Neural crest cell (in vitro differentiated cells): ENCODE measurements at places on chromosomes 12 and 14. TPM values are rescaled to one million over a fixed set of nuclear protein-coding genes. Genes with fewer than 3 reads are reported as not detected.
A peak's percentile ranks its signal among the peaks of the same experiment; 100 is the strongest.

DNA sequence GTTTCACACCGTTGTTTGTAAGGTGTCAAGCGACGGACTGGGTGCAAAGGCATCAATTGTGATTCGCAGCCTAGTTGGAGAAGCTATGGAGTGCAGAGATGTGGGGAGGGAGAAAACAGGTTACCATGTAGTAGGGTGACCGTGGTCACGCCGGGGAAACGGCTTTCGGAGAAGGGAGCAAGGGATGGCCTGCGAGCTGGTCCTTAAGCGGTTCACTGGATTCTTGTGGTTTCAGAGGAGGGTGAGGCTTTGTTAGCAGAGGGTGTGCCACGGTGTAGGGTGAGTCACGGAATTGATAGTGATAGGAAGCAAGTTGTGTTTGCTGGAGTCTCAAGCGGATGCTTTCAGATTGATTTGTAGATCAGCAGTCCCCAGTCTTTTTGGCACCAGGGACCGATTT, 2.3 kb downstream of the PIWIL1 start:
- H3K4me3 ChIP-seq = no peak overlapping the region
- DNase-seq = no peak
- peaks cover 7% of the 10 kb centered on the region for H3K27me3 ChIP-seq

DNA sequence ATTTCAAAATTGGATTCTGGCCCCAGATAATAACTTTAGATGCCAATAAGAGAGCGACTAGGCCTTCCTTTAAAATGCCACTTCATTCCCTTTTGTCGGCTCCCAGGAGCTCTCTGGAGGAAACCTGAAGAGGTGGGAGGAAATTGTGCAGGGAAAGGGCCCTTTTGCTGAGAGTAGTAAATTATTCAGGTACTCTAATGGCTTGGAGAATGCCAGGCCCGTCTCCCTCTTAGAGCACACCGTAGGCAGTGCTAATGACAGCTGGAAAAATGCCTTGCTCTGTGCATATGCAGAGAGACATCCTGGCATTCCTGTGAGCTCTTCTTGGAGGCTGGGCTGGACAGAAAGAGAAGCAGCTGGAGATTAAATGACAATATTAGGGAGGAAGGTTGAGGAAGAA, 115.0 kb upstream of the RPH3A start:
- no peak for DNase-seq
- no peaks in the 10 kb centered on the region for H3K36me3 ChIP-seq
- no peak overlapping the region for H3K27ac ChIP-seq
- no peaks in the 10 kb centered on the region for H3K4me1 ChIP-seq

GRCh38 chr14:30129807-30130206, 202.2 kb upstream of the PRKD1 start:
- H3K27ac ChIP-seq = peak overlapping the region; percentile 27
- no peak overlapping the region for H3K4me3 ChIP-seq
- H3K4me1 ChIP-seq = peaks cover 6% of the 10 kb centered on the region
- no peaks in the 10 kb centered on the region for H3K36me3 ChIP-seq

GRCh38 chr12:12379831-12380730, 23.2 kb downstream of the BORCS5 start:
- peaks cover 3% of the 10 kb centered on the region for H3K36me3 ChIP-seq
- no peak overlapping the region for H3K27ac ChIP-seq
- no peak overlapping the region for H3K4me3 ChIP-seq
- peaks cover 31% of the 10 kb centered on the region for H3K4me1 ChIP-seq
- no peaks in the 10 kb centered on the region for H3K27me3 ChIP-seq
- DNase-seq = no peak

DNA sequence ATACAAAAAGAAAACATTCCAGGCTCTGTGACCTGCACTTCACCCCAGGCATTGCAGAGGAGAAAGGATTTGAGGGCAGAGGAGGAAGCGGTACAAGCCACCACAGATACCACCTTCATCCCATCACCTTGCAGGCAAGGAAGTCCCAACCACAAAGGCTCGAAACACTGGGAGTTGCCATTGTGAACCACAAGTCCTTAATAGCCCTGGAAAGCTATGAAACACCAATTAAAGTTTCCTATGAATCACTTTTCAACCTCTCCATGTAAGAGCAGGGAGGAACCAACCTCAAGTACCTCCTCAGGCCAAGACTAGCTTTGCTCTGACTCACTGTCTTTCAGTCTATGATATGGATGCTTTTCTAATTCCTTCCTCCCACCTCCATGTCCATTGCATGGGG, 27.0 kb downstream of the MAP3K9 start:
- no peaks in the 10 kb centered on the region for H3K4me1 ChIP-seq
- H3K4me3 ChIP-seq = no peak overlapping the region
- no peaks in the 10 kb centered on the region for H3K27me3 ChIP-seq

DNA sequence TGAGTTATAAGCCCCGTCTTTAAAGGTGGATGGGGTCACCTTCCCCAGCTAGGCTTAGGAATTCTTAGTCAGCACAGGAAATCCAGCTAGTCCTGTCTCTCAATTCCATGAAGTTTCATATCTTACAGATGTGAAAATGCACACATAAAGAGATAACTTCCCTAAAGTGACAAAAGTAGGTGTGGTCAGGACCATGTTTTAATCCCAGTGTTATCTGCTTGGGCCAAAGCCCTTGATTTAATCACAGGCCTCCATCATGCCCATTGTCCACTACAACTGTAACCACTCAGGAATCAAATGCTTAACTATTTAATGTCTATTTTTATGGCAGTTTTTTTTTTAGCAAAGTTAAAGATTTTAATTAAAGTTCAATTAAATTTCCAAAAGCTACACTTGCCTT, 194.4 kb upstream of the BTG1 start:
- no peaks in the 10 kb centered on the region for H3K36me3 ChIP-seq
- H3K4me3 ChIP-seq = no peak overlapping the region
- no peaks in the 10 kb centered on the region for H3K4me1 ChIP-seq

- H3K36me3 ChIP-seq = peaks cover 7% of the 10 kb centered on the region
- no peak overlapping the region for H3K4me3 ChIP-seq
- no peaks in the 10 kb centered on the region for H3K27me3 ChIP-seq
- H3K27ac ChIP-seq = no peak overlapping the region
These were observed 49.0 kb downstream of the TMTC1 start for GRCh38 chr12:29734734-29735133.

DNA sequence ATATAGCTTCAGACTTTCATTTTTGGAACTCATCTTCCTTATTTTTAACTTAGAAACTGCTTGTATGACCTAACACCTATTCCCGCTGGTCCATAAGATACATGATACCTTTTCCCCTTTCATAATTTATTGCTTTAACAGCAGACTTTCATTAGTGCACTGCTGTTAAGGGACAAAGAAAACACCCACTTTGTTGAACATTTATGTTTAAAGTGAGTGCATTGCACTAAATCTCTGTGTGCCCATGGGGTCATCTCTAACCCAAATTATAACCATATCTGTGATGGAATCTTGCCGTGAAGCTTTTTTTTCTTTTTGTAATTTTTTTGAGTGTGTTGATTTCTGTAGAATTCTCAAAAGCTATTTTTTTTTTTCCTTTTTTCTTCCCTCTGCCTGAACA, 261.8 kb downstream of the TMTC2 start:
- no peak overlapping the region for H3K4me3 ChIP-seq
- no peaks in the 10 kb centered on the region for H3K27me3 ChIP-seq
- no peaks in the 10 kb centered on the region for H3K36me3 ChIP-seq
- DNase-seq = no peak
- no peaks in the 10 kb centered on the region for H3K4me1 ChIP-seq

- no peaks in the 10 kb centered on the region for H3K36me3 ChIP-seq
- DNase-seq = no peak
- peaks cover 6% of the 10 kb centered on the region for H3K4me1 ChIP-seq
- H3K4me3 ChIP-seq = no peak overlapping the region
These were observed 20.9 kb upstream of the HECTD1 start for GRCh38 chr14:31228533-31228932.

- no peaks in the 10 kb centered on the region for H3K27me3 ChIP-seq
- H3K4me3 ChIP-seq = no peak overlapping the region
- no peaks in the 10 kb centered on the region for H3K36me3 ChIP-seq
- no peak overlapping the region for H3K27ac ChIP-seq
These were observed 25.8 kb downstream of the SNRNP35 start for GRCh38 chr12:123483602-123484248.

DNA sequence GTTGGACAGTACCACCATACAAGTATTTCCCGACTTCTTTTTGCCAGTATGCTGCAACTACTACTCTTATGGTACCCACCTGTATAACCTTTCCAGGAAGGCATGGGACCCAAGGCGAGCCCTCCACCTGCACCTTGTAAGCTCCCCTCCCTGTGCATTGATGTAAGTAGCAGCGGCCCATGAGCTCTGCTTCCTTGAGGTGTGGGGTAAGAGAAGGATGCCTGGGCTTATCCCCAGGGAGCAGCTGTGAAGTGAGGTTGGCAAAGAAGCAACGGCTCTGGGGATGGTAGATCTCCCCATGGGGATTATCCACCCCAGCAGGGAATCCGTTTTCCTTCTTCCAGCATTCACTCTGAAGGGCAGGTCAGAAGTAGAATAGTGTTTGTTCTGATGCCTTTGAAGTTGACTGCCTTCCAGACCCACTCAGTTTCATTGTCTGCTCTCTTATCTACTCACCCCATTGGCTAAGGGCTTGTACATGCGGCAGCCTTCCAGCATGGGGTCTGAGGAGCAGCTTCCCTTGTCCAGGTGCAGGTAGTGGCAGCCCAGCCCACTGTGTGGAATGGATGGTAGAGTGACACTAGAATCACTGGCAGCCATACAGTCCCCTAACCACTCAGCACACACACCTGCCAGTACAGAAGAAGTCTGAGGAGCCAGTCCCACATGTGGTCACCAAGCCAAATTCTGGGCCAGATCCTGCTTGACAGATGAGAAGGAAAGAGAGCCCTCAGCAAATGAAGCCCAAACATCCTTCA, 3.4 kb downstream of the CIROP start:
- peaks cover 13% of the 10 kb centered on the region for H3K27me3 ChIP-seq
- H3K4me1 ChIP-seq = peaks cover 18% of the 10 kb centered on the region

- no peak overlapping the region for H3K27ac ChIP-seq
- no peaks in the 10 kb centered on the region for H3K36me3 ChIP-seq
- no peak overlapping the region for H3K4me3 ChIP-seq
- DNase-seq = no peak
- H3K27me3 ChIP-seq = no peaks in the 10 kb centered on the region
- peaks cover 24% of the 10 kb centered on the region for H3K4me1 ChIP-seq
These were observed 38.3 kb upstream of the TMTC2 start for GRCh38 chr12:82648259-82648909.

GRCh38 chr12:46725332-46725731, 100.5 kb downstream of the SLC38A4 start:
- H3K4me3 ChIP-seq = no peak overlapping the region
- no peaks in the 10 kb centered on the region for H3K27me3 ChIP-seq
- DNase-seq = no peak
- H3K36me3 ChIP-seq = no peaks in the 10 kb centered on the region
- H3K27ac ChIP-seq = no peak overlapping the region

- peaks cover 50% of the 10 kb centered on the region for H3K27me3 ChIP-seq
- H3K36me3 ChIP-seq = no peaks in the 10 kb centered on the region
- DNase-seq = no peak
- no peak overlapping the region for H3K27ac ChIP-seq
- peak overlapping the region; percentile 29 for H3K4me3 ChIP-seq
These were observed 1.3 kb downstream of the DTX1 start for GRCh38 chr12:113057565-113058485.

DNA sequence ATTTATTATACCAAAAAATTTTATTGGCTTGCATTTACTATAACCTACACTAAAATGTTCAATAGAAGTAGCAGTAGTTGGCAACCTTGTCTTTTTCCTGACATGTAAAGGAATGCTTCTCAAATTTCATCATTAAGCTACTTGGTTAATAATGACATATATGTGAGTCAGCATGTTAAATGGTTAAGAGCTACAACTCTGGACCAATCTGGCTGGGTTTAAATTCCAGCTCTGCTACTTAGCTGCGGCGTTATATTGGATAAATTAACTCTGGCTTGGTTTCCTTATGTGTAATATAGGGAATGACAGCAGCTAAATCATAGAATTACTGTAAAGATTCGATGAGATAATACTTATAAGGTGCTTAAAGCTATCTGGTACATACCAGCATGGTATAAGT, 53.7 kb upstream of the OTOGL start:
- H3K27me3 ChIP-seq = no peaks in the 10 kb centered on the region
- H3K27ac ChIP-seq = no peak overlapping the region
- no peak for DNase-seq
- no peaks in the 10 kb centered on the region for H3K4me1 ChIP-seq
- no peaks in the 10 kb centered on the region for H3K36me3 ChIP-seq

DNA sequence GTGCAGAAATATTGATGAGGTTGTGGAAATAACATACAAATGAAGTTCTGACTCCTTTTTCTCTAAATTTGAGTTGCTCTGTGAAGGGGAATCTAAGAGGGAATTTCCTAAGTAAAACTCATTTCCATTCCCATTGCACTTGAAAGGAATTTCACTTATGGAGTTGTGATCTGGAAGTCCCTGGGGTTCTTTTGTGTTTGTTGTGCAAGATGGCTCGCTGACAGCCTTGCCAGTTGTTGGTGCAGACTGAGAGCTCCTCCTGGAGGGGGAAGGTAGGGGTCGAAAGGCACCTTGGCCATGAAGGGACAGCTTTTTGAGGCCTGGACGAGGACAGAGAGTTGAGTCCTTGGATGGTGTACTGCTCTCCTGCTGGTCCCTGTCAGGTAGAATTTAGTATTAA, 72.0 kb downstream of the C12orf56 start:
- no peaks in the 10 kb centered on the region for H3K36me3 ChIP-seq
- peaks cover 22% of the 10 kb centered on the region for H3K4me1 ChIP-seq
- no peaks in the 10 kb centered on the region for H3K27me3 ChIP-seq
- DNase-seq = peak; percentile 3
- H3K27ac ChIP-seq = peak overlapping the region; percentile 68

The BMAL2 gene
- total RNA-seq = 7.6 and 8.0 TPM in 2 replicates

The PLEKHG7 gene
- total RNA-seq = not detected in 2 replicates

The LGALS3 gene
- total RNA-seq = 0.57 and 1.2 TPM in 2 replicates

The KCNA5 gene
- total RNA-seq = not detected in 2 replicates

The ANKRD52 gene
- total RNA-seq = 61.4 and 68.0 TPM in 2 replicates

The MGAT4C gene
- under 0.01 and 0.07 TPM in 2 replicates for total RNA-seq

The PTPN6 gene
- total RNA-seq = 0.73 and 1.1 TPM in 2 replicates

The CCDC88C gene
- 44.6 and 44.7 TPM in 2 replicates for total RNA-seq
